Activated CD4-positive, alpha-beta T cell treated with anti-CD3 and anti-CD28 coated beads, Interleukin-2, amount 50 U/mL, for 4 hours (primary cell): ENCODE measurements at places on chromosomes 5 and 9.

GRCh38 chr9:117744369-117744768, 40.2 kb downstream of the TLR4 start:
- no peak for DNase-seq

GRCh38 chr5:58108511-58108910, 351.4 kb downstream of the PLK2 start:
- DNase-seq: no peak

DNA sequence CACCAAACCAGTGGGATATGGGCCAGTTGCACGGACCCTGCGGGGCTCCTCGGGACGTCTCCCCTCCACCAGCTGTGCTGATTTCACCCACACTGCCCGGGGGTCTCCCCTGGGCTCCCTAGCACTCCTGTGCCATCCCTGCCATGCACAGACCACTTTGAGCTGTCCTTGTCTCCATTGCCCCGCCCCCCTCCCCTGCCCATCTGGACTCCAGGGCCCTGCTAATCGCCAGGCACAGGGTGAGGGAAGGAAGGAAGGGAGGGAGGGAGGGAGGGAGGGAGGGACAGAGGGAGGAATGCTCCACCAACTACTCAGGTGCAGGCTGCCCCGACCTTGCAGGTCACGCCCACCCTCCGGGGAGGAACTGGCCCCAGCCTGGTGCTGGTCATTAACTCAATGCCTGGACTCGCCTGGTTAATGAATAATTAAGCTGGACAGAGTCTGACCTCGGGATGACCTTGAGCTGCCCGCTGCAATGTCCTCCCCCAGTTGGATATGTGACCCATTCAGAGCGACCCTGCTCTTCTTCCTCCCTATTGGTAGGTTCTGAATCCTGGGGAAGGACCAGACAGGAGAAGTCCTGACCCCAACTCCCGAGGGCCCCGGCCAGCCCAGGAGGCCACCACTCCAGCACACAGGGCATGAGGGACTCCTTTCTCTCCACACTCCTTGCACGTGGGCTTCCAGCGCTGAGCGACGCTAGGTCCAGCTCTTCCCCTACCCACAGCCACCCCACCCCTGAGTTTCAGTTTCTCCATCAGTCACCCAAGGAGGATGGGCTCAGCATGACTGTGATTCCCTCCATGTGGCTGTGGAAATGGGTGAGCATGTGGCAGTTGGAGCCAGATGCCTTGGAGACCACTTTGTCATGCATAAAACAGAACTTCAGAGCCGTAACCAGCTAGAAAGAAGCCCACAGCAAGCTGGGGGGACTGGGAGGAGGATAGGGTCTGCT, 62.1 kb downstream of the C9orf50 start:
- DNase-seq: no peak

GRCh38 chr5:169781420-169782345, 144.6 kb downstream of the DOCK2 start:
- no peak for DNase-seq

- DNase-seq: no peak
These were observed 31.0 kb downstream of the C9orf40 start for GRCh38 chr9:74921737-74922136.

DNA sequence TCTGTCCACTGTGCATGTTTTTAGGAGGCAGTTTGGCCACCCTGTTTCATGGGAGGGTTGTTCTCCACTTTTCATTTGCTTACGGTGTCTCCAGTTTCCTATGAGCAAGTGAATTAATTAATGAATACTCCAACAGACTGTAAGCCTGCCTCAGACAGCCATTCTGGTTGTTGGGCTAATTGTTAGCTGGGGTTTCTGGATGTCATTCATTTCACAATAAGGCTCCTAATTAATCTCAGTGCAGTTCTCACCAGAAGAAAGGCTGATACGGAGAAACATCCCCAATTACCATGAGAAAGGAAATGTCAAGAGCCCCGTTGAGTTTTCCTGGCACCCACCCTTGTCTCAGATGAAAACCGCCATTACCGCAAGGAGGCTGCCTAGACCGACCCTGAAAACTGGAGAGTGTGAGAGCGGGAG, 75.8 kb downstream of the MAP1B start:
- DNase-seq: no peak

GRCh38 chr9:106421772-106422171, 441.2 kb upstream of the ZNF462 start:
- DNase-seq: no peak

DNA sequence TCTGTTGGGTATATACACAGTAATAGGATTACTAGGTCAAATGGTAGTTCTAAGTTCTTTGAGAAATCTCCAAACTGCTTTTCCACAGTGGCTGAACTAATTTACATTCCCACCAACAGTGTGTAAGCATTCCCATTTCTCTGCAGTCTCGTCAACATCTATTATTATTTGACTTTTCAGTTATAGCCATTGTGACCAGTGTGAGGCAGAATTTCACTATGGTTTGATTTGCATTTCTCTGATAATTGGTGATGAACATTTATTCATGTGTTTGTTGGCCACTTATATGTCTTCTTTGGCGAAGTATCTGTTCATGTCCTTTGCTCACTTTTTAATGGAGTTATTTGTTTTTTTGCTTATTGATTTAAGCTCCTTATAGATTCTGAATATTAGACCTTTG, 596.2 kb upstream of the DAB2 start:
- no peak for DNase-seq

DNA sequence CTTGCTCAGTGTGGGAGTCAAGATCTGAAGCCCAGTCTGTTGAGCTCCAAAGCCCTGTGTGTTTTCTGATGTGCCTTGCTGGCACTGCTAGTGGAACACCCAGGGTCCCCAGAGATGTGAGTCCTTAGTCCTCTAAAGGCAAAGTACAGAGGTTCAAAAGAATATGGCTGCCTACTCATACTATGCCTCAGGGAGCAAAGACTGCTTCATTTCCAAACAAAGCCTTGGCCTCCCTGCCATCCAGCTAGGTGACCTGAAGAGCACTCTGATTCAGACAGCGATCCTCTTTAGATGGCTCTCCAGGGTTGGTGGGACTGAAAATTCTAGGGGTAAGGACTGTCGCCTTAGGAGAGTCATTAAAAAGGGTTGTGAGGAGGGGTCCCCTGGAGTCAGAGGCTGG, 2.0 kb downstream of the PRLR start:
- no peak for DNase-seq
